ENCODE measurements at places on chromosomes 13 and 19.

DNA sequence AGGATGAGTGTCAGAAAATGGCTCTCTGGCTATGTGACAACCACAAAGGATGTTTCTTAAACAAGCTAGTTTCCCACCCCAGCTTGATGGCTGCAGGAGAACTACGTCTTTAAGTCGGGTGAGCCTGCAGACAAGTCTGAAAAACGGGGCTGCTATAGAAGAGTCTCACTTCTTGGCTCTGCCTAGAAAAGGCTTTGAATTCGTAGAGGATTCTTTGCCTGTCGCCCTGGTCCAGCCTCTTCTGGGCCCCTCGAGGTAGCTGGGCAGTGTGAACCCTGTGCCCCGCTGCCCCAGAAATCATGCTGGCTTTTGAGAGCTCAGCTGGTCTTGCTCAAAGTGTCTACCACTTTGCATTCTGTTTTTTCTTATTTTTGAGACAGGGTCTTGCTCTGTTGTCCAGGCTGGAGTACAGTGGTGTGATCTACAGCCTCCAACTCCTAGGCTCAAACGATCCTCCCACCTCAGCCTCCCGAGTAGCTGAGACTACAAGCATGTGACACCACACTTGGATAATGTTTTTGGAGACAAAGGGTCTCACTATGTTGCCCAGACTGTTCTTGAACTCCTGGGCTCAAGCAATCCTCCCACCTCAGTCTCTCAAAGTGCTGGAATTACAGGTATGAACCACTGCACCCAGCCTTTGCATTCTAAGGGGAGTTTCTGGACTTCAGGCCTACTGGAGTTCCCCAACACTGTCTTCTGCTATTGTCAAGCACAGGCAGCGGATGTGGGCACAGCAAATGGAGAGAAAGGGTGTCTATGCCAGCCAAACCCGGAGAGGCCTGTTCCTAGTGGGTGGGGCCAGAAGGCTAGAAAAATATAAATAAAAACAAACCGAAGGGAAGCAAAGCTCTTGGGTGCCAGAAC is 6.5 kb downstream of the CEBPA start:
- DNase-seq: peak; percentile 7

- no peak for DNase-seq
These were observed 68.9 kb upstream of the ZNF835 start for GRCh38 chr19:56740501-56740900.

- no peak for DNase-seq
These were observed 6.8 kb upstream of the CCDC124 start for GRCh38 chr19:17926044-17926443.

DNA sequence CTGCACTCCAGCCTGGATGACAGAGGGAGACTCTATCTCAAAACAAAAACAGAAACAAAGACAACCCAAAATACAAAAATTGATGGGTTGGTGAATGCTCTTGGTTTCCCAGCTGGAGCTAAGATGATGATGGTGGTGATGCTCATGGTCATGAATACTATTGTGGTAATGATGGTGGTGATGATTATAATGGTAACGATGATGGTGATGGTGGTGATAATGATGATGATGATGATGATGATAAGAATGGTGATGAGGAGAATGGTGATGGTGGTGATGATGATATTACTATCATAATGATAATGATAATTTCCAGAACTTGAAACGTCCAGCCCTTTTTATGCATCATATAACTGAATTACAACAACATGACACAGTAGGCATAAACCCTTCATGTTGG is 40.1 kb downstream of the VAV1 start:
- DNase-seq: no peak

DNA sequence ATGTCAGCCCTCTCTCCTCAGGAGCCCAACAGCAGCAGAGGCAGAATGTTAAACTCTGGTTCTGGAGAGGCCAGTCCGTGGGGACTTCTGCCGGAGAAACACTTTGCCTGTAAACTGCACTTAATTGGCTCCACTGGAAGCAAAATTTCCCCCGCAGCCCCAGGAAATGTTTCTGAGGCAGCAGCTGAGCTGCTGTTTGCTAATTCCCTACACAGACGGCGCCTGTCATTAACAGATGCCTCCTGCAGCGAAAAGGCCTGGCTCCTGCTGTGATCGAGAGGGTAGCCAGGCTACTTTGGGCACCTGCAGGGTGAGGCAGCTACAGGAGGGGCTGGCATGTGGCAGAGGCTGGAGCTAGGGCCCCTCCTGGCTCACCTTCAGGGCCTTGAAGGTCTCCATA is 5.2 kb upstream of the TM6SF2 start:
- DNase-seq: no peak

DNA sequence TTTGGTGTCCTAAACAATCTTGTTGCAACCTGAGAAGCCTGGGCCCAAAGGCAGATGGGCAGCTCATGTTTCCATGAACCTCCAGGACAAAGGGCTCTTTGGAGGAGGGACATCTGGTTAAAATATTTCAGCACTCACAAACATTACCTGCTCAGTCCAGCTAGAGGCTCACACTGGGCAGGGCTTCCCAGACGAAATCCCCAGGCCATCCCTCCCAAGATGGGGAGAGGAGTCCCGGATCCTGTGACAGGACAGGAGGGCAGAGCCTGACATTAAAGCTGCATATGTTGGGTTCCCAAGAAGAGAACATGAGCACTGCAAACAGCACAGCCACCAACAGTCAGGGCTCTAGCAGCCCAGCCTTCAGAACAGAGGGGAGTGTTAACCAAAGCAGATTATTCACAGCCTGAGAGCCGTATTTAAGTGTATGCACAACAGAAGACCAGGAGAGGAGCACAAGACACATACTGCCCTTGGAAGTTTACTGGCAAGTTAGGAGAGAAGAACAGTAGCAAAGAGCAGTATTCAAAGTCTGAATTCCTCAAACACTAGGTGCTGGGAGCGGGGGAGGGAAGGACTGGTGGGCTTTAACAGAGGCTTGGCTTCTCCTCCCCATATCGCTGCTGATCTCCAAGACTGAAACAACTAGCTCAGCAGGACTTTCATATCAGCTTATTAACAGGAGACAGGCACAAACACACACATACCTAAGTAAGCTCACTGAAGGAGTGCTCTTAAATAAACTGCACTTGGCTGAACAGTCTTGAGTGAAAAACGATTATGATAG is 12.3 kb downstream of the ATP7B start:
- DNase-seq: peak; percentile 39
